Aorta (tissue), 5 donors: ENCODE measurements at places on chromosomes 3 and 15. TPM values are rescaled to one million over a fixed set of nuclear protein-coding genes. Genes with fewer than 3 reads are reported as not detected.
A peak's percentile ranks its signal among the peaks of the same experiment; 100 is the strongest.

A4GNT gene
- not detected for total RNA-seq

PPP1R14D gene
- not detected for total RNA-seq

DNA sequence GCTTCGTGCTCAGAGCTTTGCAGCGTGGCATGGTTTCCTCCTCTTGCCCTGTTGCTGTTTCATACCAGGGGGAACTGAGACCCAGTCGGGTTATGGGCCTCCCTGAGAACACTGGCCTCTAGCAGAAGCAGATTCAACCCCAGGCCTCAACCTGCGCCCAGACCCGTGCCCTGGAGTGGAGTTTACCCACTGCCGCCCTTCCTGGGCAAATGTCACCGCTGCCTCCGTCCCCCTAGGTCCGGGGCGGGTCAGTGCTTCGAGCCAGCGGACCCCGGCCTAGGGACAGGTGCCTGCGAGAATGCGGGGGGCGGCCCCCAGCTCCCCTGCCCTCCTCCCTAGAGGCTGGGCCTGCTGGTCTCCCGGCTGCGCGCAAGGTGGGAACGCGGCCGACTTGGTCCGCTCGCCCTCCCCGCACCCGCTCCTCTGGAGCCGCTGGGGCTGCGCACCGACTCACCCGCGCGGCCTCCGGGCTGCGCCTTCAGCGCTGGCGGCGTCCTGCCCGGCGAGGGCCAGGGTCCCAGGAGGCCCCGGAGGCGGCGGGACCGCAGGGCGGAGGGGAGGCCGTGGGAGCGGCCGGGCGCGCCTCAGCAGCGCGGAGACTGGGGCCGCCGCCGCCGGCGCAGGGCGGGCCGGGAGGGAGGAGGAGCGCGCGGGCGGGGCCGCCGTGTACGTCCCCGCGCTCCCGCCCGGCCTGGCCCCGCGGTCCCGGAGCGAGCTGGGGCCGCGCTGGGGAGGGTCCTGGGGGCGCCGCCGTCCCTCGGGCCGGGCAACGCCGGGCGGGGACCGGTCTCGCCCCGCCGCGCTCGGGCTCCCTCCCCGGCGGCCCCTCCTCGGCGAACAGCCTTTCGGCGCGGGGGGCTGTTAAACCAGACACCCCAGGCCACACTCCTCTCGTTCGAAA lies at the start of gene PIGZ:
TSS of gene PIGZ (minus strand) at position 601 of the 901 bp plus-strand sequence. CDS start 16,802 bp downstream, outside the sequence.
- DNase-seq, result no peak
- no peaks in the 10 kb centered on the region for H3K36me3 ChIP-seq
- no peaks in the 10 kb centered on the region for H3K27me3 ChIP-seq
- H3K27ac ChIP-seq, result no peak within 1 kb of the TSS
- peak within 1 kb of the TSS; percentile 78 for H3K4me3 ChIP-seq
- H3K4me1 ChIP-seq, result no peaks in the 10 kb centered on the region

GRCh38 chr3:72756900-72757299 lies 91.3 kb downstream of the SHQ1 start:
- no peak overlapping the region for H3K27ac ChIP-seq
- no peak overlapping the region for H3K4me3 ChIP-seq
- no peaks in the 10 kb centered on the region for H3K36me3 ChIP-seq

- no peaks in the 10 kb centered on the region for H3K27me3 ChIP-seq
- peaks cover 2% of the 10 kb centered on the region for H3K4me1 ChIP-seq
- no peak overlapping the region for H3K27ac ChIP-seq
- DNase-seq, result no peak
Measured at GRCh38 chr3:179682426-179683080, 29.7 kb downstream of the USP13 start.

CD47 gene
- total RNA-seq, result 79.0 TPM

- H3K36me3 ChIP-seq, result no peaks in the 10 kb centered on the region
- no peak overlapping the region for H3K4me3 ChIP-seq
- no peaks in the 10 kb centered on the region for H3K4me1 ChIP-seq
- H3K27me3 ChIP-seq, result no peaks in the 10 kb centered on the region
Measured at GRCh38 chr3:162586591-162586990, 1090.0 kb downstream of the OTOL1 start.

FAM107A gene
- 23.6 TPM for total RNA-seq

FURIN gene
- total RNA-seq, result 65.8 TPM

- no peaks in the 10 kb centered on the region for H3K4me1 ChIP-seq
- no peaks in the 10 kb centered on the region for H3K27me3 ChIP-seq
- H3K4me3 ChIP-seq, result no peak overlapping the region
- no peak for DNase-seq
- no peaks in the 10 kb centered on the region for H3K36me3 ChIP-seq
- no peak overlapping the region for H3K27ac ChIP-seq
Measured at GRCh38 chr3:78734048-78734637, 1033.7 kb downstream of the ROBO1 start.

DNA sequence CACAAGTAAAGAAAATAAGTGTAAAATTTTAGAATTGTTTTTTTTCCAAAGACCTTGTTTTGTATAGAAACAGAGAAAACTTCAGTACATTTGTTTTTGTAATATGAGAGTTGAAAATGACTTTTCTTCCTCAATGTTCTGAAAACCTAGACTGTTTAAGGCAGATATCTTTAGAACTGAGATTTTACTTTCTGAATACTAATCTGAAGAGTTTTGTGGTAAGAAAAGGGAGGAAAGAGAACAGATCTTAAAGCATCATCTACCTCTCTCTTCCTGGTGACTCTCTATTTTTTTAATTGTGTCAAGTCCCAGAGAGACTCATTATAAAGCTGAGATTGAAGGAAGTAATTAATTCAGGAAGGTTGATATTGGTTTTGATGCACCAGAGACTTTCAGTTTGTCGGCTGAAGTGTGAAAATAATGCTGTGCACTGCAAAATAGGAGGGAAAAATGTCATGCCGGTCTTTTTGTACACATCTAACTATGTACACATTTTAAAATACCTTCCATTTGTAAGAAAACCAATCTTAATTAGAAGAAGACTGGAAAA lies 142.1 kb upstream of the NAALADL2 start:
- no peak overlapping the region for H3K27ac ChIP-seq
- no peaks in the 10 kb centered on the region for H3K4me1 ChIP-seq
- no peak for DNase-seq
- H3K27me3 ChIP-seq, result no peaks in the 10 kb centered on the region
- H3K36me3 ChIP-seq, result no peaks in the 10 kb centered on the region
- no peak overlapping the region for H3K4me3 ChIP-seq
